ENCODE measurements at places on chromosomes 7 and 10.
A peak's percentile ranks its signal among the peaks of the same experiment; 100 is the strongest.

- no peak for DNase-seq
Measured at GRCh38 chr10:89693176-89693575, 8.2 kb upstream of the KIF20B start.

DNA sequence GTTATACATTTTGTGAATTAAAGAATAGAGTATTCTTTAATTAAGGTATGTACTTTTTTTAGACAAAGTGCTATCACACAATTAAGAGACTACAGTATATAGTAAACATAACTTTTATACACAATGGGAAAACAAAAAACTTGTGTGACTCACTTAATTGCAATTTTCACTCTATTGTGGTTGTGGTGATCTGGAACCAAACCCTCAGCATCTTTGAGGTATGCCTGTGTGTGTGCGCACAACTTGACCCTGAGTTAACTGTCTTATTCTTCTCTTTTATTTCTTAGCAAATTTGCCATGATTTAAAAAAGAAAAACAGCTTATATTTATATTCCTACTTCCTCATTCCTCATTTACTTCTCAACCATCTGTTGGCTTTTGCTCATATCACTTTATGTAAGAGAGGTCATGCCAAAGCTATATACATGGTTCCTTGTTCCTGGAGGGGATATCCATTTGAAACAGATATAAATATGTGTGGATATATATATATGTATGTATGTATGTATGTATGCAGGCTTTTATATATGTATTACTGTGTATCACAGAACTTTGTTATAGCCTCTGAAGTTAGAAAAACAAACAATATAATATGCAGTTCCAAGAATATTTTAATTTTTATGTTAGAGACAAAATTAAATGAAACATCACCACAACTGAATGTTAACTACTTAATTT is 259.5 kb upstream of the HGF start:
- DNase-seq: no peak

DNA sequence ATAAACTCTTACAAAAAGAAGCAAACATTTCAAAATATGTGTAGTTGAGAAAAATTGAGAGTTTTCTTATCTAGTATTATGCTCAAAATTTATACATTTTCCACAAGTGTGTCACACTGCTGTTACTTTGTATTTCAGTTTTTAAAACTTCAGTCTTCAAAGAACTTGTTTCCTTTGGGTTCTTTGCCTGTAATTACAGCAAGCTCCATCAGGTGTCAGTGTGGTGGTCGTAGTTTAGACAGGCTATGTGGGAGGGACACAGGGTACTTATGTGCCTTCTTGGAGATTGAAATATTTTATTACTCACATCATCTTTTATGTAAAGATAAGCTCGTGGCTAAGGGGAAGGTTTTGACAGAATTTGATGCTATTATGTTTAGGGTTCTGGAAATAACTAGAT is 360.5 kb downstream of the FGFR2 start:
- no peak for DNase-seq

- DNase-seq: no peak
Measured at GRCh38 chr10:48533540-48533939, 71.3 kb downstream of the ARHGAP22 start.

DNA sequence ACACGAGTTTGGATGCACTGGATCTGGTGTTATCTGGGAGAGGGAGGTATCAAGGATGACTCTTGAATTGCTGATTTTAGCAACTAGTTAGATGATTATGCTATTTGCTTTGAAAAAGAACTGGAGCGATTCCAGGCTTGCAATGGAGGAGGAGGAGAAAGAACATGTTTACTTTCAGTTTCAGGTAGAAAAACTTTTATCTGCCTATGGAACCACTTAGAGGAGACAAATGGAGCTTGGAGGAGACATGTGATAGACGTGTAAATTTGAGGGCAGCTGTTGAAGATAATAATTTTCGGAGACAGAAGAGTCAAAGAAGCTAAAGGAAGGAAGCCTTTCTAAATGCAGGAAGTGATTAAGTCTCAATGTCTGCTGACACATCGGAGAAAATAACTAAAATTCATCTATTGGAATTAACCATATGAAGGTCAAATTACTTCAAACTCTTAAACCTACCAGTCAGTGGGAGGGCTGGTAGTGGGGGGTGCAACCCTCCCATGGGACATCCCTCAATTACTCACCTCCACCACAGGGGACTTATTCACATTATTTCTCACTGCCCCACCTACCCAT is 56.4 kb upstream of the GNAI1 start:
- no peak for DNase-seq

GRCh38 chr7:44561962-44562621 is 11.6 kb downstream of the DDX56 start:
- no peak for DNase-seq

GRCh38 chr7:133563251-133563650 is 310.4 kb downstream of the EXOC4 start:
- no peak for DNase-seq

DNA sequence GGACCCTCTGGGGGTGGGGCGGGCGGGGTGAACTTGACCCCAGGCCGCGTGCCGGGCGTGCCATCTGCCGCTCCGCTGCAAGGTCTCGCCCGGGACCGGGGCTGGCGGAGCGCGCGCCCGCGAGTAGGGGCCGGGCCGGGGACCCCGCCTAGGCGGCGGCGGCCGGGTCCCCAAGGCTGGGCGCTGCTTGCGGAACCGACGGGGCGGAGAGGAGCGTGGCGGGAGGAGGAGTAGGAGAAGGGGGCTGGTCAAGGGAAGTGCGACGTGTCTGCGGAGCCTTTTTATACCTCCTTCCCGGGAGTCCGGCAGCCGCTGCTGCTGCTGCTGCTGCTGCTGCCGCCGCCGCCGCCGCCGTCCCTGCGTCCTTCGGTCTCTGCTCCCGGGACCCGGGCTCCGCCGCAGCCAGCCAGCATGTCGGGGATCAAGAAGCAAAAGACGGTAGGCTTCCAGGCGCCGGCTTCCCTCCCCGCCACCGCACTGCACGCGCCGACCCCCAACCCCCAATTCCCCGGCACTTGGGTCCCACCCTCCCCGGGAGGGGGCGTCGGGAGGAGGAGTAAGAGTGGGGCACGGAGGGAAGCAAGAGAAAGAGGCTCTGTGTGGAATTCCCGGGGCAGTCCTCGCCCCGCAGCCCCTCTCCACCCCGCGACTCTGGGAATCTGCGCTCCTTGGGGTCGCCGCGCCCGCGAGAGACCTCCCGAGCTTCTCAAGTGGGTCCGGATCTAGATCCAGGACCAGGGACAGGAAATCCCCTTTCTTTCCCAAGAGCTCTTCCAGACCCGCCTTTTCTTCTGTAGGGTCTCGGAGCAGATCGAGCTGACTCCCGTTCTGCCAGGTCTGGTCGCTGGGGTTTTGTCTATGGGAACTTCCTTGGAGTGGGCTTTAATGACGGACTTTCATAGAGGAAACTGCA is at the start of gene PAPSS2:
TSS of gene PAPSS2 (plus strand) at position 308 of the 913 bp plus-strand sequence. CDS start at position 412, 104 bp downstream.
- no peak for DNase-seq

GRCh38 chr10:60968504-60968903 is 24.5 kb upstream of the RHOBTB1 start:
- DNase-seq: no peak

GRCh38 chr10:89278034-89278535 is 23.8 kb upstream of the IFIT2 start:
- DNase-seq: no peak

- no peak for DNase-seq
Measured at GRCh38 chr10:9275861-9276260, 1221.4 kb downstream of the GATA3 start.

- no peak for DNase-seq
Measured at GRCh38 chr7:46576950-46577349, 655.9 kb upstream of the IGFBP3 start.

DNA sequence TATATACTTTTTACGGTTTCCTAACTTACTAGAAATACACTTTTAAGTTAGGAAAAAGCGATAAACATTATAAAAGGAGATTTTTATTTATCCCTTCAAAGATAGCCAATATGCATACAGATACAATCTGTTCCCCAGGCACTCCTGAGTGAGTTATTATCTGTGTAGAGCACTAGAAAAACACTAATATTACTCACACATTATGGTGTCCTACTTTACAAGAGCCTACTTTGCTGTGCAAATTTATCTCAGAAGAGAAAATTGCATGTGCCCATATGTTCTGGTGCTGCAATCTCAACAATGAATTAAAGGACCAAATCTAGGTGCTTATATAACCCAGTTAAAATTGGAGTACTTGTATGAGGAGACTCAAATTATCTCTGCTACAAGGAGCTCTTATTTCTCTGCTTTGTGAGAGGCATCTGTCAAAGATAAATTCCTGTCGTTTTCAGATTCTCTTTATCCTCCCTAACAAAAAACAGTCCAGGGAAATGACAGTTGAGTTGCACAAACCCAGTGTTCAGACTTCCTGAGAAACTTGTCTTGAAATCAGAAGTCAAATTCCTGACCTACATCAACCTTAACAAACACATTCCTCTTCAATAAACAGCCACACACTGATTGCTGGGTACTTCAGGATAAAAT is 28.9 kb downstream of the CPA1 start:
- DNase-seq: peak; percentile 99

GRCh38 chr7:87317691-87318245 is 27.7 kb upstream of the CROT start:
- no peak for DNase-seq

DNA sequence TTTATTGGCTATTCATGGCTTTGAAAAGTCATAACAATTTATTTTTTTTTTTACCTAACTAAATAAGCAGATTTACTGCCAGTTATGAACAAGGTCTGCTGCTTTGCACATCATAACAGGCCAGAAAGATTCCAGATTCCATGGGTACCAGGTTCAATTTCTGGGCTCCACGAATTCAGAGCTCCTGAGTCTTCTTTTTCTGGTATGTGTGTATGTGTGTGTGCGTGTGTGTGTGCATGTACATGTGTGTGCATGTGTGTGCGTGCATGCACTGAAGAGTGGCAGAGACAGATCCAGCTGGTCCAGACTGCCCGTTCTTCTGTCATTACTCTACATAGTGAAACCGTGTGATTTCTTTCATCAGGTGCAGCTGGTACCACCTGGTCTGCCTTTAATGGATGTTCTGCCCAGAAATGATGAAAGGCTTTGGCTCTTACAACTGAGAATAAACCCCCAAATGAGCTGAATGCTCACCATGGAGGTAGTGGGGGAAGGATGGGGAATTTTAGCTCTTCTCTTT is 14.6 kb upstream of the PRTFDC1 start:
- no peak for DNase-seq

DNA sequence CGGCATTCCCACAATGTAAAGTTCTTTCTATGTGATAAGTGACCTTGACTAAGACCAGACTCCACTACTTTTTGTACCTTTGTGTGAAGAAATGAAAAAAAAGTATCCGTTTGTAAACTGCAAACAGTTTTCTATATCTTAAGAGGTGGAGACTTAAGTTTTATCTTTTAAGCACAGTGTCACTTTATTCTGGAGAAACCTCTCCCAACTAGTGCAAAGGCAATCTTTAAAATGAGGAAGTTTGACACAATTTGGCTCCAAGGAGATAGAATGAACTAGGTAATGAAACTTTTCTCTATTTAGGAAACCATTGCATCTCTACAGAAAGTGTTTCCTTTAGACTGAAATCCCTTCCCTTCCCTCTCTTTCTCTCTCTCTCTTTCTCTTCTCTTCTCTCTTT is 122.9 kb downstream of the SAMD9 start:
- DNase-seq: no peak

DNA sequence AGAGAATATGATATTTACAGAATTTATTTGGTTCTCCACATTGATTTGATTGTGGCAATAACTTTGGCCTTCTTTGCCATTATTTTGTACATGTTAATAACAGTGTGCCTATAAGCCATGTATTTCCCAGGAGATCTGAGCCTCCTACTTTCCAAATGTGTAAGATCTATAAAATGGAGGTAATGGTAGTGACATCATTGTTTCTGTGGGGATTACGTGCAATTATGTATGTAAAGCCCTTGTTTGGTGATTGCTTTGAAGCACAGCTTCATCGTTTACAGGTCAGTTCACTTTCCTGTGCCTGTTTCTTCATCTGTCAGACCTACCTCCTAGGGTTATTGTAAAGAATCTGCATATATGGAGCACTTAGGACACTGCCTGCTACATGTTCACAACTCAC is 17.3 kb downstream of the YAE1 start:
- DNase-seq: no peak

DNA sequence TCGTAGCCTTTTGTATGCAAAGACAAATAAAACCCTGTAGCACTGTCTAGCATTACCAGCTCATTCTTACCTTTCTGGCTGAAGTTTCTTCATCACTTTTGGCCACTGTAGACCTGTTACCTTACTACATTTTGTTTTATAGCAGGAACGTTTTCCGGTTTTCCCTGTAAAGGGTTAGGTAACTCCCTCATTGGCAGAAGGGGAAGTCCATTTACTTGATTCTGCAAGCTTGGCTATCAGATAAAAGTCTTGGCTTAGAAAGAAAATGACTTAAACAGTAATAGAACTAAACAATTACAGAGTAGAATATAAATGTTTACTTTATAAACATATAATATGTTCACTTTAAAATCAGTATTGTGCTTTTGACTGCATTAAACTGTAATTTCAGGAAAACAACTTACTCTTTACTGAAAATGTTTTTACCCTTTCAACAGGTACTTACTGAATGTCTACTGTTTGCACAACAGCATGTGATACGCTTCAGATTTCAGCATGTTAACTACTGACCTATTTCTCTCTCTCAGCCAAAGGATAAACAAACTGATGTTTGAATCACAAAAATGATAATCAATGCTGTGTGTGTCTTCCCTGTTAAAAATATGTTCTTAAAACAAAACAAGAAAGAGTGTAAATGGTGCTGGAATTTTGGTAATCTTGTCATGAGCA is 67.1 kb downstream of the OTUD1 start:
- no peak for DNase-seq

- no peak for DNase-seq
Measured at GRCh38 chr7:144454256-144455039, 51.0 kb upstream of the NOBOX start.

DNA sequence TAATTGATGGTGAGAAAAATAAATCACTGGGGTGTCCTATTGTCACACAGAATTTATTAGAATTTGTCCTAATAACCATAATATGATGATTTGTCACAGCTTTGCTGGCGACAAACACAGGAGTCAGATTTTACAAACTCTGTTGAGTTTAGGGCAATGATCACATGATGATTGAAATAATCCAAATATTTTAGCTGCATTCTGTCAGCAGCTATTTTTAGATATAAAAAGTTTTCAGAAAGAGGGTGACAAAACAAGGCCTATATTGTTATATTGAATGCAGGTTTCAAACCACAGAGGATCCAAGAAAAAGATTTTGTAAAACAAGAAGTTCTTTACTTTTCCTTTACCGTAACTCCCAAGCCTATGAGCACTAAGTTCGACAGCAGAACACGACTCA is 178.8 kb downstream of the ADAM12 start:
- DNase-seq: no peak

GRCh38 chr7:103524042-103524907 is 78.3 kb upstream of the SLC26A5 start:
- DNase-seq: no peak

GRCh38 chr7:139431010-139431409 is 52.5 kb downstream of the KLRG2 start:
- no peak for DNase-seq

- no peak for DNase-seq
Measured at GRCh38 chr7:139798892-139799291, 21.1 kb upstream of the HIPK2 start.

GRCh38 chr7:128059143-128059988 is 28.1 kb upstream of the LRRC4 start:
- no peak for DNase-seq

GRCh38 chr10:96017191-96017687 is 26.1 kb upstream of the CCNJ start:
- DNase-seq: no peak

GRCh38 chr7:88522771-88523293 is 216.1 kb upstream of the STEAP4 start:
- peak; percentile 20 for DNase-seq

GRCh38 chr10:47008769-47009168 is 97.5 kb downstream of the PTPN20 start:
- DNase-seq: no peak
